Activated T-helper 9 cell treated with anti-CD3 and anti-CD28 coated beads, Interleukin-2, amount 50 U/mL, for 16 hours (primary cell): ENCODE measurements at places on chromosomes 3 and 15.

GRCh38 chr3:149784064-149784704 is 8.2 kb downstream of the ANKUB1 start:
- DNase-seq = no peak

DNA sequence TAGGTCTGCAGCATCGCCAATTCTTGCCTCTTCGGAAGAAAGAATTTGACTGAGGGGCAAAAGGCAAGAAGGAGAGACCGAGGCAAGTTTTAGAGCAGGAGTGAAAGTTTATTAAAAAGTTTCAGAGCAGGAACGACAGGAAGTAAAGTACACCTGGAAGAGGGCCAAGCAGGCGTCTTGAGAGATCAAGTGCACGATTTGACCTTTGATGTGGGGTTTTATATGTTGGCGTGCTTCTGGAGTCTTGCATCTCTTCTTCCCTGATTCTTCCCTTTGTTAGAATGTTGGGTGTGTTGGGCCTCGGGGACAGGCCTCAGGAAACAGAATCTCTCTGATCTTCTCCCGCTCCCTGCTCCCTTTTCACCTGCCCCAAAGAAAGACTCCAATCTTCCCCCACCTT is 40.6 kb upstream of the FLNB start:
- no peak for DNase-seq

DNA sequence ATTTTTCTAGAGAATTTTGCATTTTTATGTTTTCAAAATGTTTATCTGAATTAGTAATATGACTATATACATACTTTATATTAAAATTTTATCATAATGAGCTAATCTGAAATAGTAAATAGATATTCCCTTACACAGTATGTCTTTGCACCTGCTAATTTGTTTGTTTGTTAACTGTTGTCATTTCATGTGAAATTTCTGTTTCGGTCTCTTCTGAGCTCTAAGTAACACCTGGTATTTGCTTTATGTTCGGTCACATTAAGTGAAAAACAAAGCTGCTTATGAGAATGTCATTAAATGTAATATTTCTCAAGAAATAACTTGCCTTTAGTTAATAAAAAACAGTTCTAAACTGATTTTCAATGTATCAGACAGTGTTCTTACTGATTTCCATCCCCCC is 61.1 kb downstream of the FNDC3B start:
- no peak for DNase-seq

DNA sequence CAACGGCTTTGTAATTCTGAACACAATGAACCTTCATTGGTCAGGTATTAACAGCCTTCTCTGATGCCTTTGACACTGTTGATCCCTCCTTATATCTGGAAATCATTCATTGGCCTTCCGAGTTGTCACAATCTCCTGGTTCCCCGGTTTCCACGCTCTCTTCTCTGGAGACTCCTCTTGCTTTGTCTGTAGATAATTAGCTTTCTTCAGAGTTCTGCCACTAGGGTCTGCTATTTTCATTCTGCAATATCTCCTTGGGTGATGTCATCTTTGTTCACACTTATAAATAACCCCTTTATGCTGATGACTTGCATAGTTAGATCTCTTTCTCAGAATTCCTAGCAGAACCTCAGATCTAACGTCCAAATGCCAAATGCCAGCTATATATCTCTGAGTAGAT is 583.8 kb upstream of the ZNF717 start:
- no peak for DNase-seq

- no peak for DNase-seq
Measured at GRCh38 chr15:62138124-62138523, 27.0 kb downstream of the C2CD4B start.

DNA sequence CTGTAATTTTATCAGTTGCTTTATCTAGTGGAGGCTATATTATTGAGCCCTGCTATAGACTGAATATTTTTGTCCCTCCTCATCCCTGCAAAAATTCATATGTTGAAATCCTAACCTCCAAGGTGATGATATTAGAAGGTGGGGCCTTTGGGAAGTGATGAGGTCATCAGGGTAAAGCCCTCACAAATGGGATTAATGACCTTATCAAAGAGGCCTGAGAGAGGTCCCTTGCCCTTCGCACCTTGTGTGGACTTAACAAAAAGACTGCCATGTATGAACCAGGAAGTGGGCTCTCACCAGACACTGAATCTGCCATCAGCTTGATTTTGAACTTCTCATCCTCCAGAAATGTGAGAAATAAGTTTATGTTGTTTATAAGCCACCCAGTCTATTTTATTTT is 381.4 kb upstream of the ONECUT1 start:
- DNase-seq = no peak

DNA sequence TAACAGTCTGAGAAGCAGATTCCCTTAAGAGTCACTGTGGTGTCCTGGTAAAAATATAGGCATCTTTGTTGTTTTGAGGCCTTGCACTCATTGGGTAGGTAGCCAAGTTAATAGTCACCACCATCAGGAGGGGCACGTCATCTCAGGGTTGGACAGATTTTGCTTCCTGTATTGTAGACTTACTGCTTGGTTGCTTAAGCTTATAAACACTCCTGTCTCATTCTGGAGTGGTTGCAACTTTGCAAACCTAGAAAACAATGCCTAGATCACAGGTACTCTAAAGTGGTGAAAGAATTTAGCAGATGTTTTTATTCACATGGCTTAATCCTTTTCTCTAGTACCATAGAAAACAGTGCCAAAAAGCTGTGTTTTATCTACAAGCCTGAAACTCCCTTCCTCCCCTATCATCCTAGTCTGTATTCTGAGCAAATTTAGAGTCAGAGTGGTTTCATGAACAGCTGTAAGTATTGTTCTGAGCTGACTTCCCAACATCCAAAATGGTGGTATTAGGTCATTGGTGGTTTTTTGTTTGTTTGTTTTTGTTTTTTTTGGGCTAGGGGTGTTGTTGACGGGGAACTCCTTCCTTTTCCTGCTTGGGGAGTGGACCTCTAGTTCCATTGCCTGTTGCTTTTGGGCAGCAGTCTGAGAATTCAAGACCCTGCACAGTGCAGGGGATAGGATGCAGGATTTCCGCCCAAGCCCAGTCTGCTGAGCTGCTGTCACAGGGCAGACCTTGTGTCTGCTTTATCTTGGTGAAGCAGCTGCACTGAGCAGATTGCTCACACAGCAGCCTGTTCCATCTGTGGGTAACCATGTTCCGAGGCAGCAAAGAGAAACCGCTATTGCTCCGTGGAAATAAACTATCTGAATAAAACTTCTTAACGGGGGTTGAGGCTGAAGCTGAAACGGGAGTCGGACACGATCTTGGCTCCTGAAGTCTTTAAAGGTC is 202.0 kb downstream of the AKAP13 start:
- peak; percentile 37 for DNase-seq

DNA sequence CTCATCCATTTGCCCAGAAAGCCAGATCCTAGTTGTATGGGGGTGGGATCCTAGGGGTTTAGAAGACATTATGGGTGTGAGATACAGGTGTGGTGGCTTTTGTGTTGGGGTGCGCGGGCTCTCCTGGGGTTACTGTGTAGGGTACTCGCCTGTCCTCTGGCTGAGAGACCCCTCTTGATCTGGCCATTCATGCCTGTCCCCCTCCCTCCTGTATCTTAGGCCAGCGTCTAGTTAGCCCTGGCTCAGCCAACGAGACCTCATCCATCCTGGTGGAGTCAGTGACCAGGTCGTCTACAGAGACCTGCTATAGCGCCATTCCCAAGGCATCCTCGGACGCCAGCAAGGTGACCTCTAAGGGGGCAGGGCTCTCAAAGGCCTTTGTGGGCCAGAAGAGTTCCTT is 41.4 kb downstream of the DNASE1L3 start:
- DNase-seq = no peak

DNA sequence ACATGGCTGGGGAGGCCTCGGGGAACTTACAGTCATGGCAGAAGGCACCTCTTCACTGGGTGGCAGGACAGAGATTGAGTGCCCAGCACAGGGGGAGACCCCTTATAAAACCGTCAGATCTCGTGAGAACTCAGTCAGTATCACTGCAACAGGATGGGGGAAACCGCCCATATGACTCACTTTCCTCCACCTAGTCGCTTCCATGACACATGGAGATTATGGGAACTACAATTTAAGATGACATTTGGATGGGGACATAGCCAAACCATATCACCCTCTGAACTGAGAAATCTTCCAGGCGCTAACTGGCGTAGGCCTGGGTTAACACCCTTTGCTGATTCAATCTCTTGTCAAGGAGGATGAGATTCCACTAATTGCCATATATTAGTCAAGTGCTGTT is 392.3 kb downstream of the FEZF2 start:
- DNase-seq = no peak

DNA sequence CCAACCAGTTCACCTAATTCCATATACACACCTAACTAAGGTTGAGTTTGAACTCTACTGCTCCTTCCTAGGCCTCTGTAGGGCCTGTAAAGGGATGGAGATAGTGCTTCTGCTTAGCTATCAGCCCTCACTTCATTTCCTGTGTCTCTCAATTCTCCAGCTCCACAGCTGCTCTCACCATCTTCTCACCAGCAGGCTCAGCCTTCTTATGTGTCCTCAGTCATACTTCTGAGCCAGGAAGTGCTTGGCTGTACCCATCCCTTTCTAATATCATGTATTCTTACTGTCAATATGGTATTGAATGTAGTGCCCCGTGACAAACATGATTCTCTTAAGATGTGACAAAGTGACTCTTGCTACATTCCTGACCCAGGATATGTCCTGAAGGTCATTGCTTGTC is 116.9 kb downstream of the SLC9A9 start:
- no peak for DNase-seq

DNA sequence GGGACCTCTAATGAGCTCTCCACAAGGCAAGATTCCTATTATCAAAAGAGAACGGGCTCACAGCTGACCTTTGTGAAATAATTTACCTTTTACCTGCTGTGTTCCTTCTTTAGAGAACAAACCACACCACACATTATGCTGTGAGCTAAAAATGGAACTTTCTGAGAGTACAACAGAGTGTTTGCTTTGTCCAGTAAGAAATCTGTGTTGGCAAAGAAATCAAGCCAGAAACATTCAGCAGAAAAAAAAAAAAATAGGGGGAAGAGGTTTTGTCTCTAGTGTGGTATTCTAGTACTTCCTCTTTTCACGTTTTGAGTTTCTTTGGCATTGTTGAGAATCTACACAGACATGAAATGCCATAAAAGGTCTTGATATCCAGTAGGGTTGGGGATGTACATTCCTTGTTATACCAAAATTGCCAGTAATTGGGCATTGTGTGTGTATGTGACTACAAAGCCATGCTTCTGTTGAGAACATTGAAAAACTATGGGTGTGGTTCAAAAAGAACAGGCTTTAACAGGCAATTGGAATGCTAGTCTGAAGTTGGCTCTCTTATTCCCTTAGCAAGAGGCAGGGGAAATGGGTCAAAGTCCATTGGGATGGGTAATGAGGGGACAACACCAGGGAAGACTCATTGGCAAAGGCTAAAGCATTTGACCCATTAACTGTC is 273.5 kb downstream of the NEK10 start:
- no peak for DNase-seq

GRCh38 chr3:135081856-135082434 is 286.9 kb downstream of the EPHB1 start:
- no peak for DNase-seq

DNA sequence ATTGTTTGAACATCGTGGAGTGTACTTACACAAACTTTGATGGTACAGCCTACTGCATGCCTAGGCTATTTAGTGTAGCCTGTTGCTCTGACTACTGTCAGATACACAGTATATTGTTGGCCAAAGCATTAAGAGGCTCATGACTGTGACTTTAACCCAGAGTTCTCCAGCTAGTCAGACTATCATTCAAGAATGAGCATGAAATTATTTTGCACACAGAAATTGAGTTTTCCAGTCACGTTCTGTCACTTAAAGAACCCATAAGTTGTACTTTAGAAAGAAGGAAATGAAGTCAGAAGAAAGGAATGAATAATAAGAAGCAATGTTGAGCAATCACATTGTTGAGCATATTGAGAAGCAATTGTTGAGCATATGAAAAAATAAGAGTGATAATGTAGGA is 37.6 kb upstream of the SLC22A13 start:
- no peak for DNase-seq

DNA sequence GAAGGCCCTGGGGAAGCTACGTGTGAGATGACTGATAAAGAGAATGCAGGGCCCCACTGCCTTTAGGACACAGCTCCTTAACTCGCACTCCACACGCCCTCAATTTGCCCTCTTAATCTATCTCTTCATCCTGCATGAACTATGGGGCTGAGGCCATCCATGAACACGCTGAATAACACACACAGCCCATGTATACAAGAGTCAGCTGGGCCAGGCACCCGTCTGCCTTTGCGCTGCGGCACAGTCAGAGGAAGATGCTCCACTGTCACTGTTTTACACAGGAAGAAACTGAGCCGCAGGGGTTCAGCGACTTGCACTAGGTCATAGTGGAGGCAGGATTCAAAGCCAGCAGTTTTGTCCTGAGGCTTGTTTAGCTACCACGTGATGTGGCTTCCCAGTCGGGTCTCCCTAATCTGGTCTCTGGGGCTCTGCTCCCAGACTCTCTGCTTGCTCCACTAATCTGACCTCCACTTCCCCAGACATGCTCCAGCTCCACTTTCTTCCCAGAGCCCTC is 43.9 kb downstream of the TLE3 start:
- DNase-seq = no peak

DNA sequence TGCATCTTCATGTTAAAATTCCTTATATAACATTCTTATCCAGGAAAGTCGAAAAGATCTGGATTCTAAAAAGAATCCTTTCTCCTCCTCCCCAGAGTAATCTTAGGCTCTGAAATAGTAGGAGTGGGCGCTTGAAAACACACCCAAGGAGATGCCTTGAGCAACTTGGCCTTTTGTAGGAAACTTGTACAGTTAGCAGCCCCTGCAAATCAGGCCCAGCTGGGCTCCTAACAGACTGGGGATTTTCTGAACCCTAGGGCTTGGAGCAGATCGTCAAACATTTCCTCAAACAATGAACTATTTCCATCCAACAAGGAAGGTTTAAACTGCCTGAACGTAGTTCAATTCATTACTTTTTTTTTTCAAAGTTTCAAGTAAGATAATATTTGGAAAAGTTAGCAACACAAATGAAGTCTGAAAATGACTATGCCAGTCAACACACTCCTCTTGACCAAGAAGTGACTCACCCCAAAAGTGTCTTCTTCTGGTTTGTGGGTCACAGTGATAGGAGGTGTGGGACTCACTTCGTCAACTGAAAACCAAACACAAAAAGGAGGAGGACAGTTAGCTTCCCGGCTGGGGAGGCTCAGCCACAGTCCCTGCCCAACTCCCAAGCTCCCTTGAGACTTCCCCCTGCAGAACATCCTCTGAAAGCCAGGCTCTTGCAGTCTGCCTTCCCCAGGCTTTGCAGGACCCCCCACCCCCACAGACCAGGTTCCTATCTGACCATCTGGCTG is 129.7 kb downstream of the NTRK3 start:
- DNase-seq = no peak

- DNase-seq = no peak
Measured at GRCh38 chr15:68028137-68028887, 25.8 kb upstream of the PIAS1 start.

DNA sequence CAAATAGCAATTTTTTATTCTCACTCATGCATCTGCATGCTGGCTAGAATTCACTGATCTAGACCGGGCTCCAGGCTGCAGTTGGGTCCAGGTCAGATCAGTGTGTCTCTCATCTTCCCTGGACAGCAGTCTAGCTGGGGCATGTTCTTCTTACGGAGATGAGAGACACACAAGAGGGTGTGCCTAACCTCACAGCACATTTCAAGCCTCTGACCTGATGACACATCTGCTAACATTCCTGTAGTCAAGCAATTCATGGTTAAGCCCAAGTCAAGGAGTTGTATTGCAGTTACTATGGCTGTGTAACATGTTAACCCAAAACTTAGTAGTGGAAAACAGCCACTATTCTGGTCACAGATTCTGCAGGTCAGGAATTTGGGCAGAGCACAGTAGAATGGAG is 13.1 kb downstream of the BSN start:
- DNase-seq = no peak

- DNase-seq = no peak
Measured at GRCh38 chr3:170007031-170007663, 30.6 kb upstream of the GPR160 start.

- no peak for DNase-seq
Measured at GRCh38 chr3:13189639-13190377, 116.6 kb upstream of the IQSEC1 start.
